ENCODE measurements at places on chromosomes 4 and X.

GRCh38 chr4:42607011-42607726 lies 49.7 kb downstream of the ATP8A1 start:
- no peak for DNase-seq

DNA sequence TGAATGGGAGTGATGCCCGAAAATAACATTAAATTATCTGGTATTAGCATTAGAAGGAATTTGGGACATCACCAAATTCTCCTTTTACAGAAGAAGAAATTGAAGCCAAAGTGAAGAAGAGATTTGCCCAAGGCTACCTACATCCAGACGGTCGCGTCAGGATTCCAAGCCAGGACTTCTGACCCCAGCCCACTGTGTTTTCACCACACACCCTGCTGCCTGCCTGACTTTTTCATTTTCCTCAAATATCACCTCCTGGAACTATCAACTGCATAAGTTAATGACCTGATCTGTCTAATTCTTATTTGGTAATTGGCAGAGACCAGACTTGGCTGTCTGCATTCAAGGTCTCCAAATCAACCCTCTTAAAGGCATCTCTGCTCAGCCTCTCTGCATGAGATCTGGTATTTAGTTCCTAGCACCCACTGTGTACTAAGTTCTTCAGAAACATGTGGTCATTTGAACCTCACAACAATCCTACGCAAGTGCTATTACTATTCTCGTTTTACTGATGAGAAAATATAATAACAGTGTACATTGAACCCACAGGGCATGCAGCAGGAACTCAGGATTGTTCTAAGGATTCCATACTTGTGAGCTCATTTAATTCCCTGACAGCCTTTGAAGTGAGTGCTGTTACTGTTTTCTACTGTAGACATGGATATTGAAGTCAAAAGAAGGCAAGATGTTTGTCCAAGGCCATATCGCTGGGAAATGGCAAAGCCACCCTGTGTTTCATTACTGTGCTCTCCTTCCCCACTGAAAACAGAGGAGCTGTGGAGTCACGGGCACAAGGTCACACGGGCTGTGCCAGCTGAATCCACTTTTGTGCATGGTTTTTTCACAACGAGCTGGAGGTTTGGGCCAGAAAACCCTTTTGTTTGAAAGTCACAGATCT lies 195.2 kb upstream of the C1QTNF7 start:
- peak; percentile 49 for DNase-seq

GRCh38 chr4:26071688-26072087 lies 157.7 kb downstream of the SMIM20 start:
- no peak for DNase-seq

- DNase-seq = no peak
Observed at GRCh38 chr4:135032670-135033069, 831.1 kb upstream of the PABPC4L start.

GRCh38 chrX:131728295-131729145 lies 184.6 kb downstream of the OR13H1 start:
- DNase-seq = no peak

- DNase-seq = no peak
Observed at GRCh38 chrX:18970465-18970864, 13.4 kb downstream of the PHKA2 start.
